ENCODE measurements at places on chromosomes 4 and X. TPM values are rescaled to one million over a fixed set of nuclear protein-coding genes. Genes with fewer than 3 reads are reported as not detected.

The UNC5C gene
- total RNA-seq, result not detected

The SH3TC1 gene
- total RNA-seq, result 7.8 TPM

The TMPRSS11F gene
- not detected for total RNA-seq

DNA sequence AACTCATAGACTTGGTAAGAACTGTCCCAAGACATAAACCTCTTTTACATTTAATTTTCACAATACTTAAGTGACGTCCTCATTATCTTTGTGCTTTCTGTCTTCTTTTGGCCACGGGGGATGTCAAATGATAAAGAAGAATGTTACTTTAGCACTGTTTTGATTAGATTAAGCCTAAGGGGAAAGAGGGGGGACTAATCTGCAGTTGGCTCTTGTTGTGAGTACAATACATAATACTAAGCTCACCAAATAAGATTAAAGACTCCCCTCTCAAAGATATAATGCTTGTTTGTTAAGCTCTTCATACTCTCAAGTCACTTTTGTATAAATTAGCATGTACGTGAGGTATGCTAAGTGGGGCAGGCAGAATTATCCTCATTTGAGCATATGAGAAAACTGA, 36.5 kb downstream of the OCRL start:
- H3K27me3 ChIP-seq, result no peaks in the 10 kb centered on the region
- no peaks in the 10 kb centered on the region for H3K36me3 ChIP-seq
- no peak overlapping the region for H3K27ac ChIP-seq
- H3K4me1 ChIP-seq, result no peaks in the 10 kb centered on the region

GRCh38 chr4:26441102-26441501, 49.2 kb downstream of the CCKAR start:
- H3K4me1 ChIP-seq, result no peaks in the 10 kb centered on the region
- DNase-seq, result no peak
- H3K27ac ChIP-seq, result no peak overlapping the region

GRCh38 chrX:24662352-24662751, 15.2 kb upstream of the PCYT1B start:
- H3K36me3 ChIP-seq, result no peaks in the 10 kb centered on the region
- H3K4me3 ChIP-seq, result no peak overlapping the region
- H3K27me3 ChIP-seq, result no peaks in the 10 kb centered on the region
- H3K4me1 ChIP-seq, result no peaks in the 10 kb centered on the region

DNA sequence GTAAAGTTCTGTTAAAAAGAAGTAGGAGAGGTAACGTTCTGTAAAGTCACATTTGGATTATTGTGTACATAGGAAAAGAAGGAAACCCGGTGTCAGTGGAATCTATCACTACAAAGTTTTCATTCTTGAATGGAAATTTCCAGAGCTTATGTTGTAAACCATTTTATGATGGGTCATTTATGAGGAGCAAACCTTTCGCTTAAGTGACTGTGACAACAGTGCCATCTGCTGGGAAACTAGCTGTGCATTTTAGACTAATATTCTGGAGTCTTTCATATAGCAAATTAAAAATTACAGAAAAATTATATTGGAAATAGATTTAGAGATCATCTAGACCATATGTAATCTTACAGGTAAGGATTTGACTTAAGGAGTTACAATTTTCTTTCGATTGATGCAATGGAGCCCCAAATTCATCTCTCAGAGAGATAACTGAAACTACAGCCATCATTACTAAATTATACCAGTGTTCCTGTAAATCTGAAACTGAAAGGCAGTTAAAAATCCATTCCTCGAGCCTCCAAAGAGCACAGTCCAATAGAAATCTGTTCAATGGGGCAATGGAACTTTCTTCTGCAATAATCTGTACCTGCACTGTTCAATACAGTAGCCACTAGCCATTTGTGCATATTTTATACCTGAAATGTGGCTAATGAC, 26.9 kb downstream of the ASB9 start:
- no peaks in the 10 kb centered on the region for H3K4me1 ChIP-seq
- peak; percentile 36 for DNase-seq
- H3K27me3 ChIP-seq, result no peaks in the 10 kb centered on the region
- no peak overlapping the region for H3K4me3 ChIP-seq
- H3K27ac ChIP-seq, result no peak overlapping the region

GRCh38 chr4:136865526-136865925, 666.8 kb downstream of the PCDH18 start:
- no peak for DNase-seq
- H3K27ac ChIP-seq, result no peak overlapping the region
- H3K4me3 ChIP-seq, result no peak overlapping the region
- H3K36me3 ChIP-seq, result no peaks in the 10 kb centered on the region
- no peaks in the 10 kb centered on the region for H3K4me1 ChIP-seq

DNA sequence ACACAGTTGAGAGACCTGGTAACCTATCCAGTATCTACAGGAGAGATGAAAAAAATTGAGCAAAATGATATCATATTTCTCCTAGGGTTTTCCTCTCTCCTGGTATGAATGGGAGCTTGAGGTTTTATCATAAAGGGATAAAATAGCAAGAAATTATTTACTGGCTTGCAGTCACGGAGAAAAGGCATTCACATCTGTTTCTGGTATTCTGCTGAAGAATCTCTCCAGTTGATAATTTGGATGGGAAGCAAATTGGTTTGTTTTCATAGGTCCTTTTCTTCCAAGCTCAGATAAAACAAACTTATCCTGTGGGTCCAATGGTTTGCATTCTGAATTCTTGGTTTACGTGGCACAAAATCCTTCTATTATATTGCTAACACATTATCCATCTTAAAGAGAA, 83.1 kb upstream of the GYPA start:
- H3K27me3 ChIP-seq, result no peaks in the 10 kb centered on the region
- no peak overlapping the region for H3K4me3 ChIP-seq
- DNase-seq, result no peak
- H3K4me1 ChIP-seq, result no peaks in the 10 kb centered on the region

- no peak for DNase-seq
- no peak overlapping the region for H3K27ac ChIP-seq
- H3K4me3 ChIP-seq, result no peak overlapping the region
- no peaks in the 10 kb centered on the region for H3K36me3 ChIP-seq
- H3K27me3 ChIP-seq, result no peaks in the 10 kb centered on the region
These were observed 25.6 kb upstream of the TEX13C start for GRCh38 chrX:125293850-125294780.
